ENCODE measurements at places on chromosomes 2 and 18. TPM values are rescaled to one million over a fixed set of nuclear protein-coding genes. Genes with fewer than 3 reads are reported as not detected.

- H3K27me3 ChIP-seq: no peaks in the 10 kb centered on the region
- H3K4me1 ChIP-seq: no peaks in the 10 kb centered on the region
- DNase-seq: no peak
- H3K27ac ChIP-seq: no peak overlapping the region
Observed at GRCh38 chr2:178761759-178762371, 45.4 kb downstream of the TTN start.

The CFC1 gene
- total RNA-seq: 0.61 TPM

- no peak overlapping the region for H3K4me3 ChIP-seq
- DNase-seq: no peak
- H3K4me1 ChIP-seq: no peaks in the 10 kb centered on the region
- H3K36me3 ChIP-seq: no peaks in the 10 kb centered on the region
Observed at GRCh38 chr2:227606476-227606875, 7.8 kb downstream of the SCYGR2 start.

GRCh38 chr2:212109792-212110680 is 428.6 kb downstream of the ERBB4 start:
- no peaks in the 10 kb centered on the region for H3K36me3 ChIP-seq
- no peak overlapping the region for H3K27ac ChIP-seq
- H3K4me3 ChIP-seq: no peak overlapping the region

DNA sequence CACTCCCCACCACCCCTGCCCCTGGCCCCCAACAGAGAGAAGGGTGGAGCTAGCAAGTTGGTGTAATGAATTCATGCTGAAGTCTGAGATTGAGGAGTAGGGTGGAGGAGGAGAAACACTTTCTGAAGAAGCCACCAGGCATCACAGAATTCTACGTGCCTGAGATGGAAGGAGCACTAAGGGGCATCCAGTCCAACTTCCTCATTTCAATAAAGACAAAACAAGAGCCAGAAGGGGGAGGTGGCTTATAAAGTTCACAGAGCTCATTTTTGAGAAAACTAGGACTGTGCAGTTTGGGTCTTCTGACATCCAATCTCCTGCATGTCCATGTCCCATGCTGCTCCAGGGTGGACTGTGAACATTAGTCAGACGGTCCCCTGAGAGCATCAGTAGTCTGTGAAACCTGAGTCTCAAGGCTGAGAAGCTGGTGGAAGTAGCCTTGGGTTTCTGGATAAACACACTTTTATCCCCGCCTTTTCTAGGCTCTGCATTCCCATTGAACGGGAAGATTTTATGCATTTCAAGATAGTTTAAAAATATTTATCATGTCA is 77.7 kb downstream of the TRIM43 start:
- H3K27ac ChIP-seq: no peak overlapping the region
- H3K27me3 ChIP-seq: no peaks in the 10 kb centered on the region
- no peaks in the 10 kb centered on the region for H3K36me3 ChIP-seq
- no peak for DNase-seq
- H3K4me3 ChIP-seq: no peak overlapping the region

The RBM43 gene
- total RNA-seq: 9.2 TPM

- H3K36me3 ChIP-seq: no peaks in the 10 kb centered on the region
- no peaks in the 10 kb centered on the region for H3K4me1 ChIP-seq
- H3K4me3 ChIP-seq: no peak overlapping the region
- no peaks in the 10 kb centered on the region for H3K27me3 ChIP-seq
Observed at GRCh38 chr2:34107811-34108210, 508.7 kb upstream of the FAM98A start.

GRCh38 chr2:105243961-105244360 is 2.4 kb downstream of the GPR45 start:
- DNase-seq: no peak
- no peaks in the 10 kb centered on the region for H3K36me3 ChIP-seq
- no peaks in the 10 kb centered on the region for H3K4me1 ChIP-seq
- no peak overlapping the region for H3K4me3 ChIP-seq
- H3K27me3 ChIP-seq: no peaks in the 10 kb centered on the region
- H3K27ac ChIP-seq: no peak overlapping the region

DNA sequence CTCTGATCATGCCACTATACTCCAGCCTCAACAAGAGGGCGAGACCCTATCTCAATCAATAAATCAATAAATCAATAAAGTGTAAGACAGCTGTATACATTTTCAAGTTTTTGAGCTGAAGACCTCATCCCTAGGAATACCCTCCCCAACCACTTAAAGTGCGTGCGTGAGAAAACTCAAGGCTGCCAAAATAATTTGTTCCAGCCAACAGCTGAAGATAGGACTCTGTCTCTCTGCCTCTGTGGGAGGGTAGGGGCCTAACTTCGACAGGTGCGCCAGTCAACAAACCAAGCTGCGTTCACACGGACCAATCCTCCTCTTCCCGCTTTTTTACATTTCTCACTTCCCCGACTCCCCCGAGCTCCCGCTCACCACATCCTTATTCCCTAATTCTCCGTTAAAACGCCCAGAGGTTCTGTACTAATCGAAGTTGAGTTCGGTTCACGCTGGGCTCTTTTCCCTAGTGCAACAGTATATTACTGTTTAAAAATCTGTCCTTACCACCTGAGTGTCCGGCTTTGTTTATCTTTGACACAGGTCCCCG is 618 bp downstream of the POLR2D start:
- H3K36me3 ChIP-seq: peaks cover 4% of the 10 kb centered on the region
- H3K4me1 ChIP-seq: peaks cover 21% of the 10 kb centered on the region
- DNase-seq: no peak

The GPBAR1 gene
- total RNA-seq: 6.4 TPM

The NEURL3 gene
- total RNA-seq: 0.61 TPM

DNA sequence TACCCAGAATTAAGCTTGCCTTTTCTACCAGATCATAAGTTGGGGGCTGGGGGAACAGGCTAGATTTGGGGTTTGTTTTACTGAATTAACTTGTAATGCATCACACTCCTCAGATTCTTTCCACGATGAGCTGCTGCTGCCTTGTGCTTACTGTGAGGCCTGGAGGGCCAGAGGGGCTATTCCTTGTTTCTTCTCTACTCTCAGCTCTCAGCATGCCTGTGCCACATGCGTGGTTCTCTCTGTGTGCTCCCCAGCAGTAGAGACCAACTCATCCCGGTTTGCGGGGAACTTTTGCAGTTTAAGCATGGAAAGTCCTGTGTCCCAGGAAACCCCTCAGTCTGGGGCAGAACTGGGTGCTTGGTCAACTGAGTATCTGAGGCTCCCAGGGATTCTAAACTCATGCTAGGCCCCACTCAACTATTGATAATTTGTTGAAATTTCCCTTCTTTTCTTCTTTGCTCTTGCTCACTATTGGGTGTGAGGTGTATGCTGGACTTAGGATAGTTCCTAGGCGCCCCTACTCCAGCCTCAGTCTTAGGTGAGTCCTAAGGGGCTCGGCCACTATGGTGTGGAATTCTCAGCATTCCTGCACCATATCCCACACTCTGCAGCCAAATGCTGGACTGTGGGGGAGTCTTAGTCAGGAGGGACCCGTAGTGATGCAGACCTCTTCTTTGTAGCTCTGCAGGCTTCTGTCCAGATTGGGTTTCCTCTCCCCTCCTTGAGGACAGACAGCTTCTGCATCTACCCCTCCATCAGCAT is 63.1 kb downstream of the SRD5A2 start:
- no peak overlapping the region for H3K27ac ChIP-seq
- H3K27me3 ChIP-seq: no peaks in the 10 kb centered on the region
- H3K36me3 ChIP-seq: no peaks in the 10 kb centered on the region
- no peaks in the 10 kb centered on the region for H3K4me1 ChIP-seq
- H3K4me3 ChIP-seq: no peak overlapping the region

The NEUROD1 gene
- not detected for total RNA-seq

- no peak overlapping the region for H3K4me3 ChIP-seq
- H3K27ac ChIP-seq: no peak overlapping the region
- no peaks in the 10 kb centered on the region for H3K4me1 ChIP-seq
- DNase-seq: no peak
- no peaks in the 10 kb centered on the region for H3K36me3 ChIP-seq
- no peaks in the 10 kb centered on the region for H3K27me3 ChIP-seq
Observed at GRCh38 chr18:60698901-60699300, 326.3 kb upstream of the MC4R start.

DNA sequence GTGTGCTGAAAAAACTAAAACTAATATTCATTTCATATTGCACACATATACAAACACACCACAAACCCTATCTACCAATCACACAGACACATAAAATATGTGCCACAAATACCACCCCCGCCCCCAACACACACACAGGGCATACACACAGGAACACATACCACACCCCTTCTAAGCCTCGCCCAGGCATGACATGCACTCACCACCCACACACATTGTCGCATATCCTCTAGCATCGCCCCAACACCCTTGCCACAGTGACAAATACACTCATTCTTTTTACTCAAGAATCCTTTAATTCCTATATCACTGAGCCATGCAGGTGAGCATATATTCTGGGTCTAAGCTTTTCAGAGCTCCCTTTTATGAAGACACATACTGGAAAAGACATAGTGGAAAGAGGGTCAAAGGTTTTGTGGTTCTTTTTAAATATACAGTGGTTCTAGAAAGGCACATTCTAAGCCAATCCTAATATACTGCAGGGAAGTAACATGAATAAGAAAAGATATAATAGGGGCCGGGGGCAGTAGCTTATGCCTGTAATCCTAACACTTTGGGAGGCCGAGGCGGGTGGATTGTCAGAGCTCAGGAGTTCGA is 24.5 kb upstream of the LCLAT1 start:
- H3K36me3 ChIP-seq: no peaks in the 10 kb centered on the region
- no peaks in the 10 kb centered on the region for H3K27me3 ChIP-seq
- no peak overlapping the region for H3K27ac ChIP-seq

Data from upper lobe of left lung (tissue), 6 donors.